H1 (cell line): ENCODE measurements at places on chromosomes 3 and 15.

- DNase-seq: no peak
These were observed 23.5 kb downstream of the PFN2 start for GRCh38 chr3:149947231-149947630.

DNA sequence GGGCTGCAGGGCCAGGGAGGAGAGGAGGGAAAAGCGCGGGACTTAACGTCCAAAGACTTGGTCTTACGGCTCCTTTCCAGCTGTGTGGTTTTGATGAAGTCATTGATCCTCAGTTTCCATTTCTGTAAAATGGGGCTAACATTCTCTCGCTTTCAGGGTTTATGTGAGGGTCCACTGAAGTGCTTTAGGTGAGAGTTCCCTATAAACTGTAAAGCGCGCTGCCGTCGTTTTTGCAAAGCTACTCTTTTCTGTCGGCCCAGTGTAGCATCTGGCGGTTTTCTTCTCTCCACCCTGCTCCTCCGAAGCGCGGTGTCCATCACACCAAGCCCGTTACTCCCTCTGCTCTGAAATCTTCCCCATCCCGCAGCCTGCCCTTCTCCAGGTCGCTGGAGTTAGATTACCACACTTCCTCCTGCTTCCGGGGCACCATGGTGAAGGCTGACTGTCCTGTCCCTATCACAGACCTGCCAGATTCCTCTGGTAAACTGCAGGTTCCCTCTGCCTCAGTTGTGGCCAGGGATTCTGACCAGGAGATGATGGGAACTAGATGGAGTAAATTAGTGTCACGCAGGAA lies 702 bp upstream of the DNAJC17 start:
- DNase-seq: no peak

DNA sequence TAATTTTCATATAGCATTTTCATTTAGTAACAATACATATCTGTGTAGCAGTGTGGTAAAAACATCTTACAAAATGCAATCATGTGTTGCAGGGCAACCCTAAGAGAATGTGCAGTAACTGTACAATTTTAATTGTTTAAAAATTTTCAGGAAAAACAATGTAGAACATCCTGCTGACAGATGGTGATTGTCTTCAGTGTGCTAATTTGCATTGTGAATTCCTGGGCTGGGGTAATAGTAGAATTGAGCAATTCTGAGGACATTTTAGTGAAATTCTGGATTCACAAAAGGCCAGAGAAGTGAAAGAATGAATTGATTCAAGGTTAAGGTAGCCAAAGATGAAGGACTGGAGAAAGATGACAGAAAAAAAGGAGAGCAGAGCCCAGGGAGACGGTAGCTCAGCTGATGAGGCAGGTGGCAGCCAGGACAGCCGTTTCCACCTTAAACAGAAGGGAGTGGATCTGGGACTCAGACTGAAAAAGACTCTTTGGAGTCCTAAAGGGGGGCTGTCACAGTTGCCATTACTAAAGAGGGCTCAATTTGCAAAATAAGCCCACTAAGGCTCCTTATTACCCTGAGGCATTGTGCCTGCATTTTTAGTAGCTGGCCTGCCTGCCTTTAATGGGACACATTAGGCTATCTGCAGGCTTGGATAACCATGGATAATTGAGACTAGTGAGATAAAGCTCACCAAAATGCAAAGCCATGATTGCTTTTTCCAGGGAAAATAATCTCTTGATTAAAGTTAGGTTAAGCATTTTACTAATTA lies 8.6 kb downstream of the MAP3K13 start:
- no peak for DNase-seq

DNA sequence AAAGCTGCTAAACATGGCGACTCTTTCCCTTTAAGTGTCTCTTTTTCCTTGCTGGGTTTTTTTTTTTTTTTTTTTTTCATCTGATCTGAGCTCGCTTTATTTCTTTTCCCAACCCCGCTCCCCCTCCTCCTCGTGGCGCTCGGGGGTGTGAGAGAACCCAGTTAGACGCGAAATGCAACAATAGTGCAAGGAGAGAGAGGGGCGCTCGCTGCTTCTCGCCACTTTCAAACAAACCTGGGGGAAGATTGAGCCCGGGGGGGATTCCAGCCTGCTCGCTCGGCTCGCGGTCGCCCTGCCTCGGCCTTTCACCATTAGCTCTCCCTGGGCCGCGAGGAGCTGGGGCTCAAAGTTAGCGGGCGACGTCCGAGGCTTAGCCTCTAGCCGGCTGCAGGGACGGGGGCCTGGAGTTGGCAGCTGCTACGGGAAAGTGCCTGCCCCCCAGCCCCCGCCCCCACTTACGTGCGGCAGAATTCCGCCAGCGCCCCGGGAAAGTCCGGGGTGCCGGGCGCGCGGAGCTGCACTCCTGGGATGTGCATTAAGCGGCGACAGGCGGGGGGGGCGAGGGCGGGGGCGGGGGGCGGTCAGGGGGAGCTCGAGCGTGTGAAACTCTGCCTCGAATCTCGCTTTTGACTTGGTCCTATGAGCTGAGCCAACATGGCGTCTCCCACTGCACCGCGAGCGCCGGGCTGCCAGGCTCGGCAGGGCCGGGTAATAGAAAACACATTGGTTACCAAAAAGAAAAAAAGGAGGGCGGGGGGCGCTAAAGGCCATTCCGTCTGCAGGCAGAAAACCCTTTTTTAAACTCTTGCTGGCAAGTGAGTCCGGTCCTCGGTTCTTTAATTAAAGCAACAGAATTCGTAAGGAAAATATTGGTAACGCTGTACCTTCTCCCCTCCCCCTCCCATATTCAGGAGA lies 10.4 kb downstream of the NR2F2 start:
- peak; percentile 82 for DNase-seq

- no peak for DNase-seq
These were observed 37.3 kb downstream of the SMAD6 start for GRCh38 chr15:66739287-66739686.

DNA sequence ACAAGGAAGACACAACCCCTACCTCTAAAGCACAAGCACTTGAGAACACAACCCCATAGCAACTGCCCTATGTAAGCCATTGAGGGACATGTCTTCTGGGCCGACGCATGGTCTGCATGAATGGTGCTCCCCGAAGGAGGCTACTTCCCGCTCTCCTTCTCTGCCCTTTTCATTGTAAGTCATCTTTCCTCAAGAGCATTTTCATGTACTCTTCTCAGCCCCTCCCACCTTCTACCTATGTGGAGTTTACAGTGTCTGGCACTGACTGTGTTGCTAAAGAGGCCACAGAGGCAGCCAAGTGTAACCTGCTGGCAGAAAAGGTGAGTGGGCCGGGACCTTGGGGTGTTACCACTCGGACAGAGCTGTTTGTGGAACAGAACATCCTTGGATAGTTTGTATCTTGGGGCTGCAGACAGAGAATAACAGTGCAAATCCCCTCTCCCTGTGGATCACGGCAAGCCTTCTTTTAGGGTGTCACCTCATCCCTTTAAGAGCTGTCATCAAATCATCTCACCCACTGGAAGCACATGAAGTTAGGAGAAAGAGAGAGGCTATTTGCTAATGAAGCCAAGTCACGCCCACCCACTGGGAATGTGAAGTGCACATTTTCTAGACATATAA lies 5.6 kb downstream of the AHSG start:
- DNase-seq: no peak

DNA sequence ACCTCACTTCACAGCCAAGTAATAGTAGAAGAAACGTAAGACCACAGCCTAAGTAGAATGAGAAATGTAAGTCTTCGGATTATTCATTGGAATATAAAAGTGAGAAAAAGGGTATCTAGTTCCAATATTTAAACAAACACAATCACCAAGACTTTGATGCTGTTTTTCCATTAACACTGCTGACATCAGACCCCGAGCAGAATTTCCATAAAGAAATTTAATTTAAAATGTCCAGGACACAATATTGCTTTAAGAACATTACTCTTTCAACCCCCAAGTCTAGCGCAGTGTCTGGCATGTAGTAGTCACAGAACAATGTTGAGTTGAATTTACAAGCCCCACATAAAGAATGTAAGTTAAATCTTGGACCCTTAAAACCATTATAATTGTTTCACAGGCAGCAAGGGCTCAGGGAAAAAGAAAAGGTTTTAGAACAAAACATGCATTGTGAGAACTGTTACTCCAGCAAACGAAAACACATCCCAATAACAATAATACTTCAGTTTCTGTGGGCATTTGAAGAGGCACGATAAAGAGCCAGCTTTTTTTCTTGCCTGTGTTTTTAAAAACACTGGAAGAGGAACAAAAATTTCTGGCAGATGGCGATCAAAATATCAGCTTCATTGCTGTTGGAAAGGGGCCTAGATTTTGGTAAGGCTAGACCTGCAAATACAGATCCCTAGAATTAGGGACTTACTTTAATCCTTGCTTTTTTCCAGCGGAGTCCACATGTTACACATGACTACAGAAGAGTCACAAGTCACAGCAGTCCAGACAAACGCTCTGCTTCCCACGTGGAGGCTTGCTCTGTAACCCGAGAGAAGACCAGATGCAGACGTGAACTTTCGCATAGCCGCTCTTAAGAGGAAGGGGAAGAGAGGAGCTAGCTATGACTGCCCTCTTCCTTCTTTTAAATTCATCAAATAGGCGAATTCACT lies 77.9 kb upstream of the IGSF10 start:
- no peak for DNase-seq
